Naive thymus-derived CD4-positive, alpha-beta T cell (primary cell): ENCODE measurements at places on chromosomes 4 and X. TPM values are rescaled to one million over a fixed set of nuclear protein-coding genes. Genes with fewer than 3 reads are reported as not detected.

ARHGAP36 gene
- total RNA-seq = not detected

- no peaks in the 10 kb centered on the region for H3K4me1 ChIP-seq
- no peaks in the 10 kb centered on the region for H3K27me3 ChIP-seq
- no peak overlapping the region for H3K27ac ChIP-seq
- H3K4me3 ChIP-seq = no peak overlapping the region
Measured at GRCh38 chr4:146051728-146052391, 113.2 kb upstream of the ZNF827 start.

GRCh38 chr4:16082426-16083240 is 1.2 kb downstream of the PROM1 start:
- peak overlapping the region; percentile 27 for H3K4me3 ChIP-seq
- H3K36me3 ChIP-seq = no peaks in the 10 kb centered on the region
- peaks cover 6% of the 10 kb centered on the region for H3K27me3 ChIP-seq
- DNase-seq = no peak

DNA sequence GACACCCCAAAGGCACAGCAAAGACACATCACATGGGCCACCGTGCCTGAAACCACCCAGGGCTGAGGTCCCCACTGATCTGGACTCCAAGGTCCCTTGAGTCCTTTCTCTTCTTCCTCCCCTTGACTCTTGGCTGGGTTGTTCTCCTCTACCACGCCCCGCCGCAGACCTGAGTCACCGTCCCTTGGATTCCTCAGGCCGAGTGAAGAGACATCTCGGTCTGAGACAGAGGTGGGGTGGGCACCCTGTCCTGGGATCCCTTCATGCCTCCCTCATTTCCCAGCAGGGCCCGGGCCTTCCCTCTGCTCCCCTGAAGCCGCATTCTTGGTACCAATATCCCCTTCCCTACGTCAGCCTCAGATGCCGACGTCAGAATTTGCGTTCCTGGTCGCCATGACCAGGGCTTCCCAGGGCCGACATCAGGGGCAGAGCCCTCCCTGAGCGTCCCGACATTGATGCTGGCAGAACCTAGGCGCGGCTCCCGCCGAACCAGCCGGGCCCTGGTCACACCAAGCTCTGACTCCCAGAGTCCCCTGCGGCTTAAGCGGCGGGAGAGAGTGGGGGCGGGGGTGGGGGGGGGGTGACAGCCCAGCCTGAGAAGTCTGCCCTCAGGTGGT is 498 bp downstream of the MAGEA10 start:
- no peak for DNase-seq
- no peaks in the 10 kb centered on the region for H3K4me1 ChIP-seq
- H3K27ac ChIP-seq = no peak overlapping the region
- H3K36me3 ChIP-seq = no peaks in the 10 kb centered on the region
- H3K27me3 ChIP-seq = no peaks in the 10 kb centered on the region

BST1 gene
- total RNA-seq = 0.65 TPM

GRCh38 chr4:1464581-1465171 is 58.4 kb upstream of the NKX1-1 start:
- DNase-seq = no peak
- no peaks in the 10 kb centered on the region for H3K4me1 ChIP-seq
- no peak overlapping the region for H3K27ac ChIP-seq
- H3K36me3 ChIP-seq = no peaks in the 10 kb centered on the region
- no peak overlapping the region for H3K4me3 ChIP-seq

DNA sequence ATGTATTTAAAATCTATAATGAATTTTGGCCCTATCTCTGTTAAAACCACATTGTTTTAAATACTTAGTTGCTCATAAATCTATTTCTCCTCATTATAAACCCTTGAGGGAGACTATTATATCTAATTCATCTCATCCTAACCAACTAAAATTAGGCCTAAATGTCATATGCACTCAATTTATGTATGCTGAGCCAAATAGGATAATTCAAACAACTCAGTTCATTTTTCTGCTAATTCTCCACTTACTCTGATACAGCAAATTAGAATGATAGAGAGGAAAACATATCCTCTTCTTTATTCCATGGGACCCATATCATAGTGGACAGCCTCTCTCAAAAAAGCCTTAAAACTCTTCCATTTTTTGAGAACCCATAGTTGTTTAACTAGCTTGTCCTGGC is 80.3 kb upstream of the TET2 start:
- H3K4me3 ChIP-seq = no peak overlapping the region
- H3K4me1 ChIP-seq = no peaks in the 10 kb centered on the region
- DNase-seq = no peak
- no peaks in the 10 kb centered on the region for H3K36me3 ChIP-seq
- no peak overlapping the region for H3K27ac ChIP-seq

DNA sequence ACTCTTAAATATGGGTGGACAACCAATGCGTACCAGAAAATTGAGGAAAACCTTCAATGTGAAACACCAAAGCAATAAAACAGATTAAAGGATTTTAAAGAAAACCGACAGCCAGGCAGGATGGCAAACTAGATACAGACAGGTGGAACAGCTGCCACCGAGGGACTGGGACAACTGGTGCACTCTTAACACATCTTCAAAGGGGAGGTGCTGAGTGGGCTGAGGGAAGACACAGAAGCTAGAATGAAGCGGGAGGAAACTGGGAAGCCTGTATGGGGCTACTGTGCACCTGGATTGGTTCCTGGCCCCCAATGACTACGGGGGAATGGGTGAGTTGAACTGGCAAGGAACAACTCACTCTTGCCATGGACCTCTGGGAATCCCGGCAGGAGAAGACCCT is 20.7 kb downstream of the ZNF280C start:
- H3K27me3 ChIP-seq = no peaks in the 10 kb centered on the region
- no peaks in the 10 kb centered on the region for H3K36me3 ChIP-seq
- H3K27ac ChIP-seq = no peak overlapping the region

DNA sequence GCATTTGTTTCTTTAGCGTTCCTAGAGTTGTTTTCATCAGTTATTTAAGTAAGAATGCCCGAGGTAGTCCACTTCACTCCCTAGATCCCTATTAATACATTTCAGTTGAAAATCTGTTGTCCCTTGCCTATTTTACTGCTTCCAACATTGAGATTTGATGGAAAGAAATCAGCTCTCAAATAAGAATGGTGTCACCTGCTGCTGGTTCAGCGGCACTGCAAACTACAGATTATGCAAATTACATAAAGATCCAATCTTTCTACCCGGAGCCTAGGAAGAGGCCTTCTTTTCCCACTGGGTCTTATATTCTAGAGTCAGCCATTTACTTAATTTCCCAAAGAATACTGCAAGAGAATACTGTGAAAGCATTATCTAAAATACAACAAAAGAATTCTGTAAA is 597.6 kb upstream of the MAGEB2 start:
- H3K36me3 ChIP-seq = no peaks in the 10 kb centered on the region
- no peak overlapping the region for H3K4me3 ChIP-seq
- DNase-seq = no peak
- no peak overlapping the region for H3K27ac ChIP-seq

DNA sequence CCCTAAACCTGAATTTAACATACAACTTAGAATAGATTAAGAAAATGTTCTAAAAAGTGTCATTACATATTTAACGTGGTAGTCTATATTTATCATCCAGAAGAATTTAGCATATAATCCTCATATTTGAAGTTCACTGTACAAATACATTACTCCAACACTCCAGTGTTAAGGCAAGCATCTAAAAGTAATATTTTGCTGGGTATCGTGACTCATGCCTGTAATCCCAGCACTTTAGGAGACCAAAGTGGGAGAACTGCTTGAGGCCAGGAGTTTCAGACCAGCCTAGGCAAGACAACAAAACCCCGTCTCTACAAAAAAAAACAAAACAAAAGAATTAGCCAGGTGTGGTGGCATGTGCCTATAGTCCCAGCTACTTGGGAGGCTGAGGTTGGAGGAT is 24.8 kb downstream of the LRBA start:
- no peaks in the 10 kb centered on the region for H3K27me3 ChIP-seq
- no peak overlapping the region for H3K4me3 ChIP-seq
- H3K36me3 ChIP-seq = no peaks in the 10 kb centered on the region
- no peak overlapping the region for H3K27ac ChIP-seq

- no peaks in the 10 kb centered on the region for H3K36me3 ChIP-seq
- H3K27ac ChIP-seq = no peak overlapping the region
- DNase-seq = no peak
- H3K4me1 ChIP-seq = no peaks in the 10 kb centered on the region
Measured at GRCh38 chr4:90190525-90190924, 63.3 kb downstream of the CCSER1 start.

HPSE gene
- 6.2 TPM for total RNA-seq

GRCh38 chr4:11416071-11416766 is 12.5 kb downstream of the HS3ST1 start:
- H3K36me3 ChIP-seq = no peaks in the 10 kb centered on the region
- no peaks in the 10 kb centered on the region for H3K4me1 ChIP-seq
- H3K27me3 ChIP-seq = no peaks in the 10 kb centered on the region
- no peak overlapping the region for H3K27ac ChIP-seq
- no peak overlapping the region for H3K4me3 ChIP-seq

DNA sequence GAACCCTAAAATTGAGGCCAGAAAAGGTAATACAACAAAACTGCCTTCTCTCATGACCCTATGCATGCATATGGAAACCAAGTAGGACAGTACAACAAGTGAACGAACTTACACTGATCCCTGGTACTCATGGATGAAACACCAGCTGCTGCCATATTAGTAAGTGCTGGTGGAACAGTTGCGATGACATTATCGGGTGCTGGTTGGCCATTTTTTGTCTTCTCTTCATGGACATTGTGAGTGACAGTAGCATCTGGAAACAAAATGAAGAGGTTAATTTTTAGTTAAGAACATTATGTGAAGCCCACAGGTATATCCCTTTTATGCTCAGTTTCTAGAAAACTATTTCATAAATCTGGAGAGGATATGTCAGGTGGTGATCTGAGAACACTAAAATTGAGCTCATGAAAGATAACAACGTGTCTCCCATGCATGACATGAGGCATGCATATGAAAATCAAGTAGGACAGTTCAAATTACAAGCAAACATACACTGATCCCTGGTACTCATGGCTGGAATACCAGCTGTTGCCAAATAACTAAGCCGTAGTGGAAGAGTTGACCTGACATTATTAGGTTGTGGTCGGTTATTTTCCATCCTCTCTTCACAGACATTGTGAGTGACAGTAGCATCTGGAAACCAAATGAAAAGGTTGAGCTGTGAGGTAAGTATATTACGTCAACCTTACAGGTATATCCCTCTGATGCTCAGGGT is 74.2 kb upstream of the CT45A1 start:
- no peaks in the 10 kb centered on the region for H3K4me1 ChIP-seq
- no peak overlapping the region for H3K4me3 ChIP-seq
- H3K36me3 ChIP-seq = no peaks in the 10 kb centered on the region
- no peak overlapping the region for H3K27ac ChIP-seq

- no peaks in the 10 kb centered on the region for H3K27me3 ChIP-seq
- no peak overlapping the region for H3K27ac ChIP-seq
- no peaks in the 10 kb centered on the region for H3K36me3 ChIP-seq
- no peaks in the 10 kb centered on the region for H3K4me1 ChIP-seq
- no peak overlapping the region for H3K4me3 ChIP-seq
Measured at GRCh38 chr4:150237110-150237872, 159.0 kb downstream of the DCLK2 start.

- no peaks in the 10 kb centered on the region for H3K36me3 ChIP-seq
- no peak overlapping the region for H3K27ac ChIP-seq
- no peak for DNase-seq
- no peaks in the 10 kb centered on the region for H3K4me1 ChIP-seq
Measured at GRCh38 chr4:163392328-163392727, 48.6 kb downstream of the NPY5R start.

MFAP3L gene
- 2.0 TPM for total RNA-seq
